ENCODE measurements at places on chromosomes 13 and 19.

DNA sequence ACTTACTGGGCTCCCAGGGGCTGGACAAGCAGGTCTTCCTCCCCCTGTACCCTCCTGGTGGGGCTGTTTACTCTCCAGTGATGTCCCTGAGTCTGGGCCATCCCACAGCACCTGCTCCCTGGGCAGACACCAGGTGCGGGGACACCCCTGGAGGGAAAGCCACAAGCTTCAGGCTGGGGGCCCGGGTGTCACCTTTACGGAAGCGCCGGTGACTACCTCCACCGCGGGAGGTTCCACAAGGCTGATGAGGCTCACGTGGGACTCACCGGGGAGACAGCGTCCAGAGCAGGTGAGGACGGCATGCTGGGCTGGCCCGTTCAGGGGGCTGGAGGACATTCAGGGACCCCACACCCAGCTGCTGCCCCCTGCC lies 24.9 kb downstream of the NFILZ start:
- DNase-seq: no peak

DNA sequence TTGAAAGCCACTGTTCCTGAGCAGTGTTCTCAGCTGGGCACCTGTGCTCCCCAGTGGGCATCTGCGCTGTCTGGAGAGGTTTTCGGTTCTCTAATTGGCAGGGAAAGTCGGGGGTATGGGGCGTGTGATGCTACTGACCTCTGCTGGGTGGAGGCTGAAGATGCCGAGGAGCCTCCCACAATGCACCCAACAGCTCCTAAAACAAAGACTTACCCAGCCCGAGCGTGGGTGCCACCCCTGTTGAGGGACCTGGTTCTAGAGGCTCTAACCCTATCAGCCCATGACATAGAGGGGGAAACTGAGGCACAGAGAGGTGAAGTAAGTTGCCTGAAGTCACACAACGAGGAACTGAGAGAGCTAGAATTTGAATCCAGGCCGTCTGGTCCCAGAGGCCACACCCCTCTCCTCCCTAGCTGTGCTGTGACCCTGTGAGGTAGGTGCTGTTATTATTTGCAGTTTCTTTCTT lies 2.3 kb downstream of the SPACA4 start:
- no peak for DNase-seq

- no peak for DNase-seq
Observed at GRCh38 chr13:58437427-58437826, 805.9 kb downstream of the PCDH17 start.

DNA sequence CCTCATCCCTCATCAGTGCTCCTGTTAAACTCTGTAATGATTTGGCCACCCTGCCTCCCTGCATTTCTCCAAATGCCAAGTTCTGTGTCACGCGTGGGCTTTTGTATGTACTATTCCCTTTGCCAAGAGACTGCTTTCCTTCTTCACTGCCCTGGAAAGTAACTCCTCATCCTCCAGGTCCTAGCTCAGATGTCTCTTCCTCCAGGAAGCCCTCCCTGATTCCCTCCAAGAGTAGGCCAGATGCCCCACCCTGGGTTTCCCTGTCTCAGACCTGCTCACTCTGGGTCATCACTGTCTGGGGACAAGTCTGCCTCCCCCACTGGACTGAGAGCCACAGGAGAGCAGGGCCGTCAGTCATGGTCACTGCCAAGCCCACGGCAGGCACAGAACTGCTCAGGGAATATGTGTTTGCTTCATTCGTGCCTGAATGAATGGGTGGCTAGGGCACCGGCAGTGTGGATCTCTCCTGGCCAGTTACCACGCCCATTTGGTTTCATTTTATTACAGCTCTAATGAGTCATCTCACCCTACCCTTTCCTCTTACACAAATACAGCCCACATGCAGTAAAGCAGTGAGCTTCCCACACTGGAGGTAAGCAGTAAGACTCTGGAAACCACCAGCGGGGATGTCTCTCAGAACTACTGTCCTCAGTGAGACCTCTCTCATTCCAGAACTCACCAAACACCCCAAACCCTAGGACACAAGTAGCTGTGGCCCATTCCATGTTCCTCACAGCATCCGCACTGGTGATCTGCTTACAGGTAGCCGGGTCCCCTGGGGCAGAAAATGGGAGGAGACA lies 12.1 kb upstream of the GPR4 start:
- DNase-seq: peak; percentile 79

- no peak for DNase-seq
Observed at GRCh38 chr19:54905803-54906511, at the start of gene NCR1. NCR1 (plus strand) TSS chr19:54906148; CDS start chr19:54906188, 40 bp downstream.

GRCh38 chr19:55640043-55640576 lies 692 bp upstream of the ZNF580 start:
- no peak for DNase-seq

DNA sequence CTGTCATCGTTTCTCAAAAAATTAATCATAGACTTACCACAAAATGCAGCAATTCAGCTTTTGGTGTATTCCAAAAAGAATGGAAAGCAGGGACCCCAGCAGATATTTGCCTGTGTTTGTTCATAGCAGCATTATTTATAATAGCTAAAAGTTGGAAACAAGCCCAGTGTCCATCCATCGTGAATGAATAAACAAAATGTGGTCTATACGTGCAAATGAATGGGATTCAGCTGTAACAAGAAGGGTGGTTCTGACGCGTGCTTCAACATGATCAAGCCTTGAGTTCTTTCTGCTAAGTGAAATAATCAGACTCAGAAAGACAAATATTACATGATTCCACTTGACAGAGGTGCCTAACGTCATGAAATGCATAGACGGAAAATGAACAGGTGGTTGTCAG lies 36.4 kb downstream of the PSG11 start:
- DNase-seq: peak; percentile 0

DNA sequence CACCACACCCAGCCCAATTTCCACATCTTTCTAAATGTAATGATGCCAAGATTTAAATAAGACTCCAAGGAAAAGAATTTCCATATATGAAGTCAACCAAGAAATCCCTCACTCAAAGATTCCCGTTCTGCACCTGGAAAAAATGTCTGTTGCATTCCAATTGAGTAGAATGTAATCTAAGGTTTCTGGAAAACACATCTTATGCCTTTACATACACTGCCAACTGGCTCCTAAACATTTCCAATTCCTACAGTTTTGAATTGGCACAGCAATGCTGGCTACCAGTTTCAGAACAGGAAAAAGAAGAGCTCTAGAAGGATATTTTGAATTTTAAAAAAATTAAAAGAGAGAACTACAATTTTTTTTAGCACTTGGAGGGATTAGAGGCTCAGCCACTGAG lies 43.0 kb downstream of the COL4A2 start:
- no peak for DNase-seq

Measured in astrocyte of the cerebellum (primary cell).